ENCODE measurements at places on chromosomes 1 and 21.

DNA sequence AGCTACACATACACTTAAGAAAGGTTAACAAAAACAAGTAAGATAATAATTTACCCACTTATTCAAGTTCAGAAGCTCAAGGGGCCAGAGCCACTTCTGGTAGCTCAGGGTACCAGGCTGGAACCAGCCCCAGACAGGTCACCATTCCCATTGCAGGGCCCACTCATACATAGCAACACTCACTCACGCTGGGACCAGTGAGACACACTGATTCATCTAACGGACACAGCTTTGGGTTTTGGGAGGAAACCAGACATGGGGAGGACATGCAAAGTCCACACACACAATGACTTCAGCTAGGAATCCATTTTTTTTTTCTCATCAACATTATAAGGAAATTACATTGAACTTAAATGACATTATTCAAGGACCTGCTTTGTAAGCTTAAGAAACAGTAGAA lies 169.1 kb downstream of the ZC3H11B start:
- DNase-seq, result no peak

DNA sequence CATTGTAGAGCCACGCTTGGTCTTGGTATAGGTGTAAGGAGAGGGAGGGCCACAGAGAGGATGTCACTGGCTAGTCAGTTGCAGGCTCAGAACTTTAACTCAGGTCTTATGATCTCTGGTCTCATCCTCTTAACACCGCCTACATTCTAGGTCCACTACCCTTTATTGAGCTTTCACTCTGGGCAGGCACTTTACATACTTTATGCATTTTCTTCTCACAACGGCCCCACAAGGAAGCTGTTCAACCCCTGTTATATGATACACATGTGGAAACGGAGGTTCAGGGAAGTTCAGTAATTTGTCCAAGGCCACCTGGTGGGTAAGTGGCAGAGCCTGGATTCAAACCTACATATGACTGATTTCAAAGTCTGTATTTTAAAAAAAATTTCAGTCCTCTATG lies 25.3 kb upstream of the RCAN3 start:
- no peak for DNase-seq

- DNase-seq, result no peak
Measured at GRCh38 chr1:42456754-42457089, 379 bp downstream of the PPCS start.

GRCh38 chr1:152757747-152758146 lies at the start of gene KPRP:
Gene KPRP (plus strand): TSS chr1:152758025. CDS start chr1:152759589, 1,564 bp downstream.
- no peak for DNase-seq

GRCh38 chr1:164311377-164311776 lies 247.6 kb upstream of the PBX1 start:
- no peak for DNase-seq

DNA sequence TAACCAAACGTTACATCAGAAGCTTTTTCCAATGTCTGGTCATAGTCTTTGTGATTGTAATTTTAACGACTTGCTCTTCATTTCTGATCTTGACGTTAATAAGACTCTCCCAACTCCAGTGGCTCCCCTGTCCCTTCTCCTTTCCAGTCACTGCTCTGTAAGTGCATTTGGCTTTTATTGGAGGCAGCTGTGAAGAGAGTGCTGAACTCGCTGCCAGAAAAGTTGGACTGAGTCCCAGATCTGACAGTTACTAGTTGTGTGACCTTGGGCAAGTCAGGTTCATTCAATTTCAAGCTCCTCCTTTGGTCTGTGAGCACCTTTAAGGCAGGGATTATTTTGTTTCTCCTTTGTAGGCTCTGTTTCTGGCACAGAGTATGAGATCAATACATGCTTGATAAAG lies 109.6 kb upstream of the TSPAN2 start:
- no peak for DNase-seq

DNA sequence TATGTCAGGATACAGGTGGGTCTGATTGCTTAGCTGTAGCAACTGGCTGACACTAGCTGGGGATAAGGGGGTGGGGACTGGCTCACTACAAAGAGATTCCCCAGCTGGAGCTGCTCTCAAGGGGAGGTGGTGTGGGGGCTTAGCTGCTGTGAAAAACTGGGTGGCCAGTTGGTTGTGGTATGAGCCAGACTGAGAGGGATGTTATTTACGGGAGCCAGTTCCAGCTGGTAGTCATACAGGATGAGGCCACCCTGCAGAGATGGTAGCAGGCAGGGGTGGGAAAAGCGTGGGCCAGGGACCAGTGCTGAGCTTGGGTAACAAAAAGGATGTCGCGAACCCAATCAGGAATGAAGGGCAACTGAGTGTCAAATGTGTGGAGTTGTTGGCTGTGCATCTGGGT lies 204.0 kb upstream of the C21orf91 start:
- no peak for DNase-seq

DNA sequence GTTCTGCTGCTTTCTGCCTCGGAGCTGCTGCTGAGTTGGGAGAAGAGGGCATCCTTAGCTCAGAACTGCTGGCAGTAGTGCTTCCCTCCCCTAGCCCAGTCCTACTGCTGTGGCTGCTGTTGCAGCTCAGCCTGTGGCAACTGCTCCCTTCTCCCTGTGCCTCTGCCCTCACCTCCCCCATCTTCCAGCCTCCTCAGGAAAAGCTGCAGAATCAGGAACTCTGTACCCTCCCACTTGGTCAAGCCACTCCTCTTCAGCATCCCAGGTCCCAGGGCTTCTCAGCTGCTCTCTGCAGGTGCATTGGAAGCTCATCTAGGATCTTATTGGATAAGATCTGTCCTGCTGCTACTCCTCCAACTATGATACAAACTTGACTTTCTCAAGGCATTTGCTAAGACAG lies 316.7 kb downstream of the BRINP2 start:
- DNase-seq, result no peak

DNA sequence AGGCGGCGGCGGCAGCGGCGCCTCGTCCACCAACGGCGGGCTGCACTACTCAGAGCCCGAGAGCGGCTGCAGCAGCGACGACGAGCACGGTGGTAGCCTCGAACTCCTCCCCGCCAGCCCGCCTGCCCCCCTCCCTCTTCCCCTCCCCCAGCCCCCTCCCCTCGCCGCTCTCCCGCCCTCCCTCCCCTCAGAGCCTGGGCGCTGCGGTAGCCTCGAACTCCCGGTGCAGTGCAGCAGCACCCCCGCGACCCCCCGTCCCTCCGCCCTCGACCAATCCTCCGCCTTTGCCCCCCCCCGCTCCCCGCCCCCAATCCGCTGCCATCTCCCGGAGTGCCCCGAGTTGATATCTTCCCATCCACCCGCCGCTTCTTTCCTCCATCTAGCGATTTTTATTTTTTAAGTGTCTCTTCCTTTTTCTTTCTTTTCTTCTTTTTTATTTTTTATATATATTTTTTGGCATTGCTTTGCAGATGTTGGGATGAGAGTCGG lies 516 bp downstream of the RCOR3 start:
- DNase-seq, result peak; percentile 15

- DNase-seq, result no peak
Measured at GRCh38 chr1:97649591-97649990, 271.2 kb downstream of the DPYD start.

DNA sequence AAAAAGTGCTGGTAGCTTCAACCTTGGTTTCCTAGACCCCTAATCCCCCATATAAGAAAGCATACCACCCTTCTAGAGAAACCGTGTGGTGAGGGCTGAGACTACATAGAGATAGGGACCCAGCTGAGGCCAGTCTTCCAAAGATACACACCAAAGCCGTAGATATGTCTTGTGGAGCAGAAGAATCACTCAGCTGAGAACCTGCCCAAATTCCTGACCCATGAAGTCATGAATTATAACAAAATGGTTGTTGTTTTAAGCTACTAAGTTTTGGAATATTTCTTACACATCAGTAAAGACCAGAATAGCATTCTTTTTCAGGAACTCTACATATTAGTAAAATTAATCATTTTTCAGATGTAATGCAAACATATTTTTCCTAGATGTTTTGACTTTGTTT lies 3.3 kb upstream of the SNRPE start:
- peak; percentile 41 for DNase-seq

GRCh38 chr21:44702973-44703730 lies 6.2 kb downstream of the KRTAP10-12 start:
- DNase-seq, result no peak

DNA sequence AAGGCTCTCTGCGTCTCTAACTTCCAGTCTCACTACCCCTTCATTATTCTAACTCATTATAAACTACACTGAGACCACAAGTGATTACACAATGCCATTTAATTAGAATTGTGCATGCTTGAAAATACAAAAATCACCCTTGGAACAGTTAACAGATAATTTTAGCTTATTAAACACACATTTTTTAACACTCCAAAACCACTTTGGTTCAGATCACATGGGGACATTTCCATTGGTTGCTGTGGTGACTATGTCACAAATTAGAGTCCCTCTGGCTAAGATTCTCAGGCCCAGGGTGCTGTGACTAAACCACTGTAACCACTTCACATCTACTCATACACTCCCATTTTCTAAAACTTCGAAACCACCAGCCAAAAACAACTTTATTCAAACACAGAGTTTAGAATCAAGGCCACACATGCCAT lies 43.0 kb downstream of the JAK1 start:
- no peak for DNase-seq

GRCh38 chr1:214259353-214259977 lies 21.5 kb upstream of the SMYD2 start:
- no peak for DNase-seq

GRCh38 chr1:172874950-172875349 lies 175.8 kb downstream of the TNFSF18 start:
- no peak for DNase-seq

DNA sequence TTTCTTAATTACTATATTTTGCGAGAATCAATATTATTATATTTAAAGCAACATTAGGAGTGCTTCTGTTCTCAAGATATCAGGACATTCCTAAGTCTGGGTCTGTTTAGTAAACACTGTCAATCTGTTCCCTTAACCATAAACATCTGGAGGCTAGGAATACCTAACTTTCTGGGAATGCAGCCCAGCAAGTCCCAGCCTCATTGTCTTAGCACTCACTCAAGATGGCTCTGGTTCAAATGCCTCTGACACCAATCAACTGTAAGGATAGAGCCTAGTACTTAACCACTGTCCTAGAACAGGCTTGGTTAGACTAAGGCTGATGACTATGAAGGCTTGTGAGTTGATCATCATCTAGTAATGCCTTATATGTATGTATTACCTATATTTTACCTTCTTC lies 61.5 kb downstream of the TNN start:
- DNase-seq, result peak; percentile 1

- no peak for DNase-seq
Measured at GRCh38 chr21:15104470-15104869, 39.7 kb upstream of the NRIP1 start.

DNA sequence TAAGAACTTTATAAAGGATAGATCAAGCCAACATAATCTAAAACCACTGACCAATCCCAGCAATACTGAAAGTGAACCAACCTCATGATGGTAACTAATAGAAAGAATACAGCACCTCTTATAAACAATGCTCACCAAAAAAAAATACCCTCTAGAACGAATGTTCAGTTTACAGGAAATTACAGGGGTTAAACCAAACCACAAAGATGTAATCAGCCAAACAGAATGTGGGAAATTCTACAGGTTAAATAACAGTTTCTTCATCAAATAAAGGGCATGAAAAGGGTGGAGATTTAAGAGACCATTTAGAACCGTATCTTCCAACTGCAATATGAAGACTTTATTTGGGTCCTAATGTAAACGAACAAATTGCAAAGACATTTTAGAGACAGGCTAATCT lies 30.4 kb downstream of the ARID4B start:
- DNase-seq, result no peak

DNA sequence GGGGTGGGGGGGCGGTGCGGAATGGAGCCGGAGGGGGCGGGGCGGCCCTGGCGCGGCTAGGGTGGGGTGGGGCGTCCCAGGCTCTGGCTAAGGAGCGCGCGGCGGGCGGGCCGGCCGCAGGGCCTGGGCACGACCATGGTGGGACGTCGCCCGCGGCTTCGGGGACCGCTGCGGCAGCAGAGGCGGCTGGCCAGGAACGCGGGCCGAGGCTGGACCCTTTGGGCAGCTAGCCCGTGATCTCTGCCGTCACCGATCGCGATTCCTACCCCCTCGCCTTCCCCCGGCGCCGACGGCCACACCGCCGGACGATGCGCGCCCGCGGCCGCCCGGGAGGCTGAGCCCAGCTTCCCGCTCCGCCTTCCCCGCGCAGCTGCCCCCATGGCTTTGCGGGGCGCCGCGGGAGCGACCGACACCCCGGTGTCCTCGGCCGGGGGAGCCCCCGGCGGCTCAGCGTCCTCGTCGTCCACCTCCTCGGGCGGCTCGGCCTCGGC lies at the start of gene MAP3K21:
TSS of gene MAP3K21 (plus strand) at position 74 of the 491 bp plus-strand sequence. CDS start at position 379, 305 bp downstream.
- no peak for DNase-seq

- no peak for DNase-seq
Measured at GRCh38 chr1:50271968-50272578, 151.2 kb downstream of the DMRTA2 start.

- DNase-seq, result no peak
Measured at GRCh38 chr1:78607334-78607927, 12.8 kb upstream of the IFI44L start.

- DNase-seq, result no peak
Measured at GRCh38 chr1:204258213-204259115, 44.7 kb upstream of the GOLT1A start.

DNA sequence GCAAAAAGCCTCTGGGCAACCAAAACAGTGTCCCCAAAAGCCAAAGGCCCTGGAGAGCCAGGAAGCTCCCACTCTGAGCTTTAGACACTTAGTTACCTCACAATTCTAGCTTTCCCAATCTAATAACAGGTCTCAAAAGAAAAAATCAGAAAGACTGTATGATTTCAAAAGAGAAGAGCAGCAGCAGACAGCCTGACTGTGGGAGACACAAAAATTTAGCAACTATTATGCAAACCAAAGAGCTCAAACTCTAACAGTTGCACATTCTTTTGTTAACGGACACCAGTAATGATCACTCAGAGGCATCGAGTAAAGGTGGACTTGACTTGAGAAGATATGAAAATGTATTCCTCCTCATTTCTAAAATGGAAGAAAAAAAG lies 160.1 kb downstream of the SLC45A1 start:
- no peak for DNase-seq
